ENCODE measurements at places on chromosomes 13 and 19.

GRCh38 chr13:27120811-27121210, 50.8 kb downstream of the USP12 start:
- DNase-seq, result no peak

DNA sequence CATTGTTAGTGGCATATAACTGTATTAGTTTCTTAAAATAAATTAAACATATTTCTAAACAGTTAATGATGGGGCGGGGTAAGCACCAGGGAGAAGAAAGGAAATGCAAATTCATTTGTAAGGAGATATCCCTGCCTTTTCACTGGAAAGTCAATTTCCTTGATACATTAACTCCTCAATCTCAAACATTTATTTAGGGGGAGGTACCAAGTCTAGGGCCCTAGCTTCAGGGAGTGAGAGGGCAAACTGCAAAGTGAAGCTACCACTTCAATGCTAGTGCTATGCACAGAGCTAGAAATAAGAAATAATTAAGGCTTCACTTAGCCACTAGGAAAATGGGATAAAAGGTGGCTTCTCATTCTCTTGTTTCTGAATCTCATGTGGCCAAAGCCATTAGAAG, 115.3 kb upstream of the FNDC3A start:
- DNase-seq, result no peak

GRCh38 chr13:97781891-97782305, 171.6 kb upstream of the IPO5 start:
- peak; percentile 65 for DNase-seq

GRCh38 chr13:90510319-90510718, 837.2 kb upstream of the MIR17HG start:
- DNase-seq, result no peak

DNA sequence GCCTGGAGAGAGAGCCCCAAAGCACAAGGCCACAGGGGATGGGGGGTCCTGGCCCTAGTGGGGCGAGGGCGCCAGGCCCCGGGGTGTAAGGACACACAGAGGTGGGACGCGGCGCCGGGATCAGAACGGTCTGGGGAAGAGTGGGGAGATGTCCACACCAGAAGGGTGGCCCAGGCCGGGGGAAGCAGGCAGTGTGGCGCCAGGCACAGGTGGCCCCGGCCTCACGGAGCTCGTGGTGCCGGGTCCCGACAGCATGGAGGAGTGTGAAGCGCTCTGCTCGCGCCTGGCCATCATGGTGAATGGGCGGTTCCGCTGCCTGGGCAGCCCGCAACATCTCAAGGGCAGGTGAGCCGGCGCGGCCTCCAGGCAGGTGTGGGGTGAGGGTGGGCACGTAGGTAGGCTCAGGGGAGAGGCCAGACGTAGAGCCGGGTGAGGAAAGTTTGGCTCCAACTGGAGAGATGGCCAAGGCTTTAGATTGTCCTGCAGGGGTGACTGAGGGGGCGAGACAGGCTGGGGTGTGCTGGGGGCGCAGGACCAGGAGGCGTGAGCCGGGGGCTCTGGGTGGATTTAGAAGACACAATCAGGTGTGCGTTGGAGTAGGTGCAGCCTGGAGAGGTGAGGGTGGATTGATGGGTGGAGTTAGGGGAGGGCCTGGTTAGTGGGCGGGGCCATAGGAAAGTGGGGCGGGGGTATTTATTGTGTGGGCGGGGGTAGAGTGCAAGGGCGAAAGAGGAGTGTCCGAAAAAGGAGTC, 2.9 kb upstream of the ARHGAP45 start:
- no peak for DNase-seq

GRCh38 chr19:4496304-4496703, 22.0 kb downstream of the PLIN4 start:
- DNase-seq, result no peak

DNA sequence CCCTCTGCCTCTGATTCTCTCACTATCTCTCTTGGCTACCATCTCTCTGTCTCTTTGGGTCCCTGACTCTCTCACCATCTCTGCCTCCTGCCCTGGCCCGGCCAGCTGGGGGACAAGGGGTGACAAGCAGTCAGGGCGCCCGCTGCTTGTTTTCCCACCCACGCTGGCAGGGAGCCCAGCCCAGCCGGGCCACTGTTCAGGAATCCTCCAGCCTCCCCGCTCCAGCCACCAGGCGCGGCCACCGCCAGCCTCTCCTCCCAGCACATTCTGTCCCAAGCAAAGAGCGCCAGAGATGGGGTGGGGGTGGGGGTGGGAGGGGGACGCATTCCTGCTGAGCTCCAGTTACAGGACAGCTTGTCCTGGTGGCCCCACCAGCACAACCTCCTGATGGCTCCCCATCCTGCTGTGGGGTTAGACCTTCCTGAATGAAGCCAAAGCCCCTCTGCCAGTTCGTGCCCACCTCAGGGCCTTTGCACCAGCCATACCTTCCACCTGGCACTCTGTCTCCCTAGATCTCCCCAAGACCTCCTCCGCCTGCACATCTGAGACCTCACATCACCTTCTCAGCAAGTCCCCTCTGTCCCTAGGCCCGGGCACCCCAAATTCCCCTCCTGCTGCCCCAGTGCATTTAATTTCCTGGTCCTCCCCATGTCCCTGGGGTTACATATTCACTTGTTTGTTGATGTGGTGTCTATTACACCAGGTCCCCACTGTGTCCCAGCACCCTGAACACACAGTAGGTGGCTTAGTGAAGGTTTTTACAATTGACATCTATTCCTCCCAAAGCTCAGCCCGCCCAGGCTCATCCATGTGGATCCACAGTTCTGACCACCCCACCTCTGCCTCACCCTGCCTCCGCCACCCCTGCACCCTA, 12.5 kb downstream of the ARRDC2 start:
- no peak for DNase-seq

GRCh38 chr13:30193279-30194234, 113.8 kb downstream of the KATNAL1 start:
- no peak for DNase-seq

GRCh38 chr19:14505488-14506239, 9.7 kb upstream of the GIPC1 start:
- peak; percentile 51 for DNase-seq

DNA sequence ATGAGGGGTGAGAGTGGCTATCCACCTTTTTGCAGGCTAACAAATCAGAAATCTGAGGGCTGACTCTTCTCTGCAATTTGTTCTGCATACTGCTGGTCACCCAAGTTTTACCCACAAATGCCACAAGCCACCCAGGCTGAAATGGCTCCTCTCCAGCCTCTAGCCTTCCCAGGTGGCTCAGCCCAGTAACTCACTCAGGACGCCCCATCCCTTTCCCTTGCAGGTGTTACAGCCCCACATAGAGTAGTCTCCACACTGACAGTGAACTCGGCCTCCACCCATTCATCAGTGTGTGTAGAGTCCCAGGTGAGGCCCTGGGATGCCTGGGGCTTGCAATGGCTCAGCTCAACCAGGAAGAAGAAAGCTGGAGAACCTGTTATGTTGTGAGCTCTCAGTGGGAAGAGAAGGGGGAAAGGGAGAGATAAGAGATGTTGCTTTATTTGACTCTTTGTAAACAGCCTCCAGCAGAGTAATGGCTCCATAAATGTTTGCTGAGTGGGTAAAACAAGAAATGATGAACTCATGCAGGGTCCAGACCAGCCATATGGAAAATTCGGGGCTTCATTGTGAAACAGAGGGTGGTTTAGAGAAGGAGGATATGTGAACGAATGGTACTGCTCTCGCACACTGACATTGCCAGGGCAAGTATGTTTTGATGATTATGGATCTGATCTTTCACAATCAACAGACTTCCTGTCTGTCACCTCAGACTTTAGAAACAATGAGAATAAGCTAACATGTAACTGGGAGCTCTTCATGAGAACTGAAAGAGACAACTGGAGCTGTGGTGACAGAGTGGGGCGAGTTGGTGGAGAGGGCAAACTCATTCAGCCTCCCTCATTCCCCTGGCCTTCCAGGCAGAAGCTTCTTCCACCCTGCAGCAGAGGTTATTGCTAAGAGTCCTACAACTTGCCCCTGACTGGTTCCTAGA, 74.2 kb upstream of the RFC3 start:
- DNase-seq, result no peak

All from fibroblast of the conjunctiva (primary cell).